SK-MEL-5 (cell line): ENCODE measurements at places on chromosomes 16 and 17. TPM values are rescaled to one million over a fixed set of nuclear protein-coding genes. Genes with fewer than 3 reads are reported as not detected.
A peak's percentile ranks its signal among the peaks of the same experiment; 100 is the strongest.

Gene OR3A3
- not detected in 2 replicates for total RNA-seq

DNA sequence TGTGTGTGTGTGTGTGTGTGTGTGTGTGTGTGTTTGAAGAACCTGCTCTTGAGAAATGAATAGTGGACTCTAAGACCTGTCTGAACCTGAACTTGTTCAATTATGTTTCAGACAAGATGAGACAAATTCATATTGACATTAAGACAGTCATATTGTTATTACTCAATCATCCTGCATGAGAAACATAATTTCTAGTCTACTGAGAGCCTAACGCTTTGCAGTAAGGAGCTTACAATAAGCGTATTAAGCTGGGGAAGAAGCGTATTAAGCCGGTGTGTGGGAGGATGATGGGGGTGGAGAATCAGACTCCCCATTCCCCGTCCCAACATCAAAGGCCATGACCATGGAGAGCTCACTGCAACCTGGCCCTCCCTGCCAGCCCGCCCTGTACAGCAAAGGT is 22.4 kb upstream of the MNT start:
- no peak for DNase-seq

- DNase-seq: peak; percentile 50
These were observed 20.8 kb downstream of the ABCC1 start for GRCh38 chr16:15970202-15970601.

Gene MMP15
- 7.3 and 9.1 TPM in 2 replicates for total RNA-seq

DNA sequence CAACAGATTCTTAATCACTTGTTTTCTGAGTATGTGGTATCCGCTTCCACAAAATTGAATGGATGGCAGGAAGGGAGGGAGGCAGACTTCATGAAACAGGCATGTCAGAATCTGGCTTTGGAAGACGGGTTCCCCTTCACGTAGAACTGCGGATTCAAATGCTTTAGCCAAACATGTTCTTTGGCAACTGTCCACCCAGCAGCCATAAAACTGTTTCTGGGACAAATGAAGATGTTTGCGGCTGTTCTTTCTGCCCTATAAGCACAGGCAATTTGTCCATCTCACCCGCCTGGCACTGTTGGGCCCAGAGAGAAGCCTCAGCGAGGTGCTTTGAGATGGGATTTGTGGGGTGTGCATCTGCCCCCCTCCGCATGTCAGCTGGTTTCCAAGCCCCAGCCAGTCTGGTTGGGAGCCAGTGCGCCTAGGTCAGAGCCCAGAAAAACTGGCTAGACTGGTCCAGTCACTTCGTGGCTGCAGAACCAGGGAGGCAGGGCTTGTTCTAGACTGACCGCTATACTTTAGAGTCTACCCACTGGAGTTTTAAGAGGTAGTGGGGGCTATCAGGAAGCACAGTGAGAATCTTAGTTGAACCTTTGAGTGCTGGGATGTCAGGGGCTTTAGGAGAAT is 6.3 kb downstream of the CRHR1 start:
- no peak for DNase-seq

DNA sequence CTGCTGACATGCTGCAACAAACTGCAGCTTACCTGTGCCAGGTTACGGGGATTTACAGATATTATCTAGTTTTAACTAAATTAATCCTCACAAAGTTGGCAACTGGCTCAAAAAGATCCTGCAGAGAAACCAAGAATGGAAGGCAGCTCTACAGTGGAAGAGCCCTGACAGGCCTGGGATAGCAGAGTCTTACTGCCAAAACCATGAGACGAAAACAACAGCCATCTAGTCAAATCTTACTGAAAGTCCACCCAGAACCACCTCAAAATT is 8.1 kb downstream of the USP36 start:
- DNase-seq: no peak

Gene IL17C
- total RNA-seq: not detected in 2 replicates

GRCh38 chr16:23595951-23596720 is at the start of gene NDUFAB1:
NDUFAB1 (minus strand) TSS chr16:23596316; CDS start chr16:23596290, 26 bp downstream.
- DNase-seq: peak; percentile 87

DNA sequence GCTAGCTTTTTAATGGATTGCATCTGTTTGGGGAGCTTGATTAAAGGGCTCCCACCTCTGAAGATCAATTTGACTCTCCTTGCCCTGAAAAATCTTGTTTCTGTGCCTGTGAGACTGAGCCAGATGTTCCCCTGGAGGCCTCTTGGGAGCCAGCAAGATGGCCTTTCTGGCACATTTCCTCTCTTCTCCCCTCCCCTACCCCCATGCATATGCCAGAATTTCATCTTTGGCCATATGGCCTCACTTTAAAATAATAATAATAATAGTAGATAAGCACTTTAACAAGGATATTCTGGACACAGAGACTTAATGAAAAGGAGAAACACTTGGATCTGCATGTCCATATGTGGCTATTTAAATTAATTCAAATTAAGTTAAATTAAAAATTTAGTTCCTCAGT is 144.1 kb upstream of the CES5A start:
- DNase-seq: no peak

Gene SMIM36
- not detected in 2 replicates for total RNA-seq

DNA sequence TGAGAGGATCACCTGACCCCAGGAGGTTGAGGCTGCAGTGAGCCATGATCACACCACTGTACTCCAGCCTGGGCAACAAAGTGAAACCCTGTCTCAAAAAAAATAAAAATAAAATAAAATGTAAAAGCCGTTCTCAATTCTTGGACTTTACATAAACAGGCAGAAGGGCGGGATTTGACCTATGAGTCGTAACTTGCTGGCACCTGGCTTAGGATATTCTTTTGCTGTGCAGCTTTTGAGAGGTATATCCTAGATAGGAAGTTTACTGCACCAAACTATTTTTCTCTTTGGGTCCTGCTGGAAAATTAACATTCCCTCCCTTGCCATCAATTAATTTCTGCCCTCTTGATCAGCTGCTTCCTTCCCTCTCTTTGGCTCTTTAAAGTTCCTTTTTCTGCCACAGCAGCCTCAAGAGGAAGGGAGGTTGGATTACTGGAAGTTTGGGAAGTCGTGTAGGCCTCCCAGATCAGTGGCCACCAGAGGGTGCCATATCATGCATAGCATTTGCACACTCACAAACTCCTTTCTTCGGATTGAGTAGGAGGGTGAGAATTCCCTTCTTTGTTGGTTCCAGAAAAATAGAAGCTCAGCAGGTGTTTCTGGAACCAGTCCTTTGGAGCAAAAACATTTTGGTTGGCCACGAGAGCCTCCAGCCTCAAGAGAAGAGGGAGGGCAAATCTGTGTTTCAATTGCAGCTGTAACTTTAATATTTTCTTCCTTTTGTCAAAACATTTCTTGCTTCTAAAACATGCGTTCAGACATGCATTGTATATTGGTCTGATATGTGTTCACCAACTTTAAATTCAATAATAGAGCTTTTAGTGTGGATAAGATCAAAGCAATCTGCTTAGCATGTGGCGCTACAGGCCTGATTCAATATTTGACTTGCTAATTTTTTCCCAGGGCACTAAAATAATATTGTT is 147.3 kb downstream of the CCDC182 start:
- peak; percentile 88 for DNase-seq

Gene SLC52A1
- total RNA-seq: not detected in 2 replicates

DNA sequence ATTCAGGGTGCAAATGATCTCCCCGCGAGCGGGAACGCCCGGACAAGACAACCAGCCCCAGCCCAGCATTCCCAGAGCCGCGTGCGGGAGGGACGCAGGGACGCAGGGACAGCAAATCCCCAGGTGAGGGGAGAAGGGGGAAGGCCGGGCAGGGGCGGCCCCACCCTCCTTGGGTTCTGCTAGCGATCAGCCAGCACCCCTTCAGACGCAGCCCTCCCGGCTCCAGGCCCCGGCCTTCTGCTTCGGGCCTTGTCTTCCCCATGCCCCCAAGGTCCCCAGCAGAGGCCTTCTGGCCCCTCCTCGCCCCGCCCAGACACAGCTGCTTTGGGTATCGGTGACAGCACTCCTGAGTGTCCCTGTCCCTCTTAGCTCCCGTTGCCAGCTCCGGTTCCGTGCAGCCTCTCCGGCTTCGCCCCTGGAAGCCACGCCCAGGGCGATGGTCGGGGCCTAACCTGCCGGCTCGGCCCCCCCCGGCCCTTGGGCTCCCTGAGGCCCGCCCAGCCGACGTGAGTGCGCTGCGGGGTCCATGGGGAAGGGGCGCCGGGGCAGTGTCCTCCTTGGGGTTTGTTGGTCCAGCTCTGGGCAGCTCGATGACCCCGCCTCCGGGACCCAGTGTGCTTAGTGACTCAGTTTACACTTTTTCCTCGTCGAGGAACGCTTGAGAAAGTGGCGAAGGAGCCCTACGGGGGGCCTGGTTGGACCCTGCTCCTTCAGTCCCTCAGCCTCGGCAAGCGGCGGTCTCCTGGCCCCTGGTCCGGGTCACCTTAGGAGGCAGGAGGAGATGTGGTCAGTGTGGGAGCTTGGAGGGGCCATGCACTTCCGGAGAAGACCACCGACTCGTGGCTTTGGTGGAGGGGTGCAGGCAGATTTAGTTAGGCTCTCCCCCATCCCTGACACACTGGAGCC is 50.5 kb upstream of the AMZ2 start:
- no peak for DNase-seq

Gene EPX
- total RNA-seq: 0.27 TPM in 1 of 2 replicates, not detected in the other

- DNase-seq: no peak
These were observed 17.0 kb upstream of the ITGAE start for GRCh38 chr17:3817851-3818605.

Gene CES4A
- not detected in 2 replicates for total RNA-seq

- peak; percentile 92 for DNase-seq
These were observed at the start of gene SOCS7 for GRCh38 chr17:38351412-38352222. SOCS7 (plus strand) TSS chr17:38351844; CDS start chr17:38352053, 209 bp downstream.

GRCh38 chr17:2207815-2208515 is 95.6 kb downstream of the SMG6 start:
- no peak for DNase-seq

Gene GPR179
- total RNA-seq: 0.05 and 0.11 TPM in 2 replicates

- DNase-seq: peak; percentile 93
These were observed 25.6 kb downstream of the TTLL6 start for GRCh38 chr17:48791128-48792032.

Gene FA2H
- total RNA-seq: 0.08 TPM in 1 of 2 replicates, not detected in the other

DNA sequence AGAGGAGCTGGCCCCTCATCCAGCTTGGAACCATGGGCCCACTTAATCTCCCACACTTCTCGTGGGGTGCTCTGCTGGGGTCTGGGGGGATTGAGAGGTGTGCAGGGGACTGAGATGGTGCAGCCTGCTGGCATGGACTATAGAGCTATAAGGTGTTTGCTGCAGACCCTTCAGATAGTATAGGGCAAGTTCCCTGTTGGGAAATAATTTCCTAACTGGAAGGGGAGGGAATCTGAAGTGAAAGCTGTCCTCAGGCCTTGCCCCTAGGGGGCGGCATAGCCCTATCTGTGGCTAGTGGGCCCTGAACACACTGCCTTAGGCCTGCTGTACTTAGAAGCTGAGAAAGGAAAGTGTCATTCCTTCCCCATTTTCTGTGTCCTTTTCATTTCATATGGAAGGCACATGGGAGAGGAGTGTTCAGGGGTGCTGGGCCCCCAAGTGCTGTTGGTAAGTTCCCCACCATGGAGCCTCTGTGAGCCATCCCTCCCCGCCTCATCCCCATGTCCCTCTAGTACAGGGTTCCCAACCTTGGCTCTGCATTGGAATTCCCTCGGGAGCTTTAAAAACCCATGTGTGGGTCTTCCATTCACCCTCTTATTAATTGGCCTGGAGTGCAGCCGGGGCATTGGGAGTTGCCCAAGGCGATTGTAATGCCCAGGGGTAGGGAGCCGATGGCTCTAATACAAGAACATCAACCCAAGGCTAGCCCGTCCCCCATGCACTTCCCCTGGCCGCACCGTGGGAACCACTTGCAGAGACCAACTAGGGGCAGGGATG is 19.7 kb downstream of the GOSR2 start:
- peak; percentile 77 for DNase-seq

GRCh38 chr17:42459801-42460281 is 1.2 kb downstream of the ATP6V0A1 start:
- no peak for DNase-seq

GRCh38 chr17:57121308-57122042 is 36.4 kb downstream of the AKAP1 start:
- DNase-seq: peak; percentile 81

Gene MT1M
- not detected in 2 replicates for total RNA-seq

GRCh38 chr16:71917900-71918299 is 22.6 kb downstream of the IST1 start:
- no peak for DNase-seq

Gene BAHCC1
- 15.4 and 19.1 TPM in 2 replicates for total RNA-seq

DNA sequence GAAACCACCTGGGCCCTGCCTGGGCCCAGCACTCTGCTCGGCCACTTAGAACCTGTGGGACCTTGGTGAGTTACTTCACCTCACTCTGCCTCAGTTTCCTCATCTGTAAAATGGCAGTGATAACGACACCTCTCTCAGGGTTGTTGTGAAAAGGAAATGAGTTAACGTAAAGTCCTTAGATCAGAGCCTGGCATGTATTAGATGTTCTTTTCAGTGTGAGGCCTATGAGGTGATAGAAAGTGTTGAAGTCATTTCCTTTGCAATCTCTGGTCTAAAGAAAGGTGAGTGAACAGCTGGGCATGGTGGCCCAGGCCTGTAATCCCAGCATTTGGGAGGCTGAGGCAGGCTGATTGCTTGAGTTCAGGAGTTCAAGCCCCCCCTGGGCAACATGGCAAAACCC is 51.7 kb upstream of the LGALS9 start:
- DNase-seq: no peak

DNA sequence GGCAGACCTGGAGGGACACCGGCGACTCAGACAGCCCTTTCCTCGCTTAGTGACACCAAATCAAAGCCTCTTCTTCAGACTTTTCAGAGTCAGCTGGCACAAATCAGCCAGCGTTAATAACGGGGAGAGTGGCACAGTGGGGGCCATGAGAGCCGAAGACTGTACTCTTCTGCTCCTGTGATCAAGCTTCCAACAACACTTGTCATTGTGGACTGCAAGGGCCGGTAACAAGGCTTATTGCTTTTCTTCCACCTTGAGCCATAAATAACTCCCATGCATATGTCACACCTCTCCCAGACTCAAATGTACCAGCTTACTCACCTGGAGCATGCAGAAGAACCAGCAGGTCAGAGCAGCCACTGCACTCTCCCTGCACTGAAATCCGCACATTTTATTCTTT is 12.8 kb downstream of the FLCN start:
- no peak for DNase-seq

Gene UBB
- 7,095 and 8,296 TPM in 2 replicates for total RNA-seq

Gene MSRB1
- total RNA-seq: 17.2 and 23.6 TPM in 2 replicates

- DNase-seq: no peak
These were observed 21.0 kb upstream of the G6PC1 start for GRCh38 chr17:42879596-42879985.

DNA sequence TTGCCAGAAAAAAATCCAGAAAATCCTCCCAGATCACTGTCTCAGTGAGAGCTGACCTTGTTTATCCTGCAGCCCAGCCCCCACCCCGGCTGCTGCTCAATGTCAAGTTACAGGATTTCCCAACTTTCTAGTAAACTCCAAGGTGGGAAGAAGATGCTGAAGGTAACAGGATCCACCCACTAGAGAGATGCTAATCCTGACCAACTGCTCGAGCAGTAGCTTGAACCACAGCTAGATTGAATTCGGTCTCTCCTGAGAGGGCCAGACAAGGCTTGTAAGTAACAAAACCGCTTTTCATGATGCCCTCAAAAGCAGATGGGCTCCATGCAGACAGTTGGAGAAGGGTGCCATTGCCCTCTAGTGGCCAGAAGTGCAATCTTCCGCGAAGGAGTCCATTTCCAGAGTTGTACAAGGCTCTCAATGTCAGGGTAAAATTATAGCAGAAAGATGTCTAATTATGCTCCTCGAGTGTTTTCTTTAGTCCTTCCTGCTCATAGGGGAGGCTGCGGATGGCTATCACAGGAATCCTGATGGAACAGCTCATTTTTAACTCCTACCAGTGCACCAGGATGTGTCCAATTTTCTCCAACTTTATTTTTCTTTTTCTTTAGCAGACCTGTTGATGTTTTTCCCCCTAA is 3.9 kb downstream of the CDH11 start:
- peak; percentile 85 for DNase-seq
